ENCODE measurements at places on chromosomes 2 and 18.

GRCh38 chr2:60262178-60262577, 291.3 kb downstream of the BCL11A start:
- DNase-seq, result no peak

GRCh38 chr2:9809064-9809356, 34.3 kb upstream of the TAF1B start:
- DNase-seq, result no peak

- DNase-seq, result no peak
Observed at GRCh38 chr2:236582968-236583367, 13.3 kb downstream of the ACKR3 start.

- peak; percentile 42 for DNase-seq
Observed at GRCh38 chr18:58788971-58789875, 75.5 kb upstream of the ZNF532 start.

DNA sequence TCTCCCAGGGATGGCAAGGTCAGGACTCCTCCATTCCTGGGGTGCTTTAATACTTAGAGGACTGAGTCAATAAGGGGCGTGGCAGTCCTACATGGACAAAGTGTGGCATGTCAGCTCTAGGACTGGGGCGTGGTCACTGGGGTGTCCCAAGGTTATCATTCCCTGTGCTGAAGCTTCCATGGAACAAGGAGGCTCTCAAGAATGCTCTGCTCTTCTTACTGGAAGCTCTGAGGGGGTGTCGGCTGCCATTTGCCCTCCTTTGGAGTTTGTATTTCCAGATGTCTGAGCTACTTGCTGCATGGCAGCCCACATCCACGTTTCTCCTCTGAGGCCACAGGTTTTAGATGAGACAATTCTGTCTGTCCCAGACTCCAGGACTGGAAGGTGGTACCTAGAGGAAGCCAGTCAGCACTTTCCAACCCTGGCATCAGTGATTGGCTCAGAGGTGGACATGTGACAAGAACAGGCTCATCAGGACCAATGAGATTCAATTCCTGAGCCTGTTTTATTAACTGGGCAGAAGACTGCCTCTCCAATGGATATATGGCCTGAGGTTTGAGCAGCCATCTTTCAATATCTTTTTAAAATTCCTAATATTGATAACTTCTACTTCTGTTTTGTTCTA, 128.9 kb upstream of the ARL4C start:
- no peak for DNase-seq

All from HFF-Myc (cell line).